ENCODE measurements at places on chromosomes 7 and 10. TPM values are rescaled to one million over a fixed set of nuclear protein-coding genes. Genes with fewer than 3 reads are reported as not detected.

SPDYE2 gene
- not detected for total RNA-seq

STK17A gene
- 30.2 TPM for total RNA-seq

PDK4 gene
- 7.6 TPM for total RNA-seq

PLCE1 gene
- 15.0 TPM for total RNA-seq

AMZ1 gene
- total RNA-seq, result 2.4 TPM

GIMAP5 gene
- 3.8 TPM for total RNA-seq

SFMBT2 gene
- 51.0 TPM for total RNA-seq

CNNM1 gene
- total RNA-seq, result 6.3 TPM

LIPJ gene
- total RNA-seq, result 1.00 TPM

MBL2 gene
- total RNA-seq, result not detected

NACAD gene
- total RNA-seq, result 6.8 TPM

NAMPT gene
- total RNA-seq, result 53.6 TPM

CRTAC1 gene
- 15.5 TPM for total RNA-seq

SYT15B gene
- 0.54 TPM for total RNA-seq
